ENCODE measurements at places on chromosomes 1 and 21. TPM values are rescaled to one million over a fixed set of nuclear protein-coding genes. Genes with fewer than 3 reads are reported as not detected.

The LRRC8D gene
- 23.6 TPM for total RNA-seq

The SLC35F3 gene
- total RNA-seq: 3.2 TPM

The WNT4 gene
- total RNA-seq: 1.9 TPM

The TRIM17 gene
- total RNA-seq: 0.09 TPM

The EFNA3 gene
- total RNA-seq: 2.1 TPM

The TBX15 gene
- total RNA-seq: 0.19 TPM

The CDC20 gene
- total RNA-seq: 68.1 TPM

The NBPF6 gene
- not detected for total RNA-seq

The AP4B1 gene
- 20.0 TPM for total RNA-seq

The PTP4A2 gene
- total RNA-seq: 748 TPM

The CFHR2 gene
- 0.09 TPM for total RNA-seq

DNA sequence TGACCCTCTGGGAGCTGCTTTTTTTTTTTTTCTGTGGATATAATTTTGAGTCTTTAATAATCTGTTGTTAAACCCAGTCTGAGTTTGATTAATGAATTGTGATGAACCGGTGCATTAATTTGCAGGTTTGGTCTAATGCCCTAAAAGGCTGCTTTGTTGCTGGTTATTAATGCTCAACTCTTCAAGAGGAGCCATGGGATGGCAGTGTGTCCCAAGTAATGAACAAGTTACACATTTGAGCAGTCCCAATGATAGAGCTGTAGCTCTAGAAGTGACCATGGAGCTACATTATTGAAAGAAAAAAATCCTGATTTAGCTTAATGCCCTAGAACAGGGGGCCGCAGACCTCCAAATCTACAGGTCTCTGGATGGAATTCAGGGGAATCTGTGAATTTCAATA, 53.1 kb downstream of the RWDD3 start:
- DNase-seq: no peak

- no peak for DNase-seq
Observed at GRCh38 chr1:162265983-162266382, 110.7 kb downstream of the SPATA46 start.

DNA sequence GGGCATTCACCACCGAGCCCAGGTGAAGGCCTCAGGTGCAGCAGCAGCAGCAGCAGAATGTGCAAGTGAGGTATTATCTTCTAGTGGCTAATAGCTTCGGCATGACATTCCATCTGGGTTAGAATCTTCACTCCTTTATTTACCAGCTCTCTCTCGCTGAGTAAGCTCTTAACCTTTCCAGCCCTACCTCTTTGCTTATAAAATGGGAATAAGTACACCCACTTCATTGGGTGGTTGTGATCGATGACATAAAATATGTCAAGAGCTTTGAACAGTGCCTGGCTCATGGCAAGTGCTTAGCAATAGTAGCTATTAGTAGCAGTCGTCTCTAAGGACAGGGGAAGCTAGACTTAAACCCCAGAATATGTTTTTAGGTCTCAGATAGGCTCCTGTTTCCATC, 149.5 kb downstream of the NOS1AP start:
- no peak for DNase-seq

- DNase-seq: no peak
Observed at GRCh38 chr1:119831027-119831426, 19.8 kb upstream of the REG4 start.

DNA sequence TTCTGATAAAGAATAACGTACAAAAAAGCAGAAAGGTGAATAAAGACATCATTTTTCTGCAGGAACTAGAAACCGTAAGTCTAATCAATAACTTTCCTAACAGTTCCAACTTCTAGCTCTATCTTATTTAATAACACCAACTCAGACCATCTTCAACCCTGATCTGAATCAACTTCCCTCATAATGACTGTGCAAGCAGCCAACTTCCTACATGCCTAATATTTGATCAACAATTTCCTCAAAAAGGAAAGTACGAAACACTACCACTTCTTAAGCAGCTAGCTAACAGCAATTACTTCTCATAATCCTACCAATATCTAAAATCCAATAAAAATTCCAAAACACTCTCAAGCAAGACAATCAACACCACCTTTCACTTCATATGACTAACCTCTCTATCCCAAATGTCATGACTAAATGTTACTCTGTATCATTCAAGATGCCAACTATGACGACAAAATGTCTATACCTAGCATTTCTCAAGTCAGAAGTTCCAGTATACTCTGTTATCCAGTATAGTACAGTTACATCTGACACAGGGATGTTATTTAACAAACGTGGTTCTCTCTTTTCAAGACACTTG, 1.7 kb downstream of the COP1 start:
- DNase-seq: peak; percentile 21

DNA sequence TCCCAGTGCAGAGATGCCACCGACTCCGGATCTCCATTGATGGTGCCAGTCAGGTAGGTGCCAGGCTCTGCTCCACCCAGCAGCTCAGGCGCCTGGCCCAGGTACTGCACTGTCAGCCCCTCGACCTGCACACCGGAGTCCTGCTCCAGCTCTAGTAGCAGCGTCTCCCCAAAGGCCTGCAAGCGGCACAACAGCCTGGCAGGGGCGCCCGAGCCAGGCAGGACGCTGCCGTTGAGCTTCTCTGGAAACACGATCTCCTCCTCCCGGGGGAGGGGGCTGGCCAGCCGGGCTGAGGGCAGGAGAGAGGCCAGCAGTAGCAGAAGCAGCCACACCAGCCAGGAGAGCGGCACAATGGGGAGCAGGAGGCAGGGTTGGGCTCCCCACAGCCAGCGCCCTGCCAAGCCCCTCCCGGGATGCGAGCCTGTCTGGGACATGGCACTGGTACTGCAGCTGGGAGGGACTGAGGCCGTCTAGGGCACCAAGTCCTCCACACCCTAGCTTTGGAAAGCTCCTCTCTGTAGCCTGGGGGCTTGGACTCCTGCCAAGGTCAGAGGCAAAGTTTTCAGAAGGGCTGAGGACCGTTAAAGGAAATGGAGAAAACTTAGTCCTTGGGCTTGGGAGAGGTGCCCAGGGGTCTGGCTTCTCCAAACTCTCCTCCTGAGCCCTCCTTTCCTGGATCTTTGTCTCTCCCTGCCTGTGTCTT, 509 bp downstream of the ADAMTS4 start:
- no peak for DNase-seq

- DNase-seq: no peak
Observed at GRCh38 chr1:100377590-100378361, 25.5 kb downstream of the CDC14A start.

- no peak for DNase-seq
Observed at GRCh38 chr1:199875856-199876255, 151.7 kb upstream of the NR5A2 start.

DNA sequence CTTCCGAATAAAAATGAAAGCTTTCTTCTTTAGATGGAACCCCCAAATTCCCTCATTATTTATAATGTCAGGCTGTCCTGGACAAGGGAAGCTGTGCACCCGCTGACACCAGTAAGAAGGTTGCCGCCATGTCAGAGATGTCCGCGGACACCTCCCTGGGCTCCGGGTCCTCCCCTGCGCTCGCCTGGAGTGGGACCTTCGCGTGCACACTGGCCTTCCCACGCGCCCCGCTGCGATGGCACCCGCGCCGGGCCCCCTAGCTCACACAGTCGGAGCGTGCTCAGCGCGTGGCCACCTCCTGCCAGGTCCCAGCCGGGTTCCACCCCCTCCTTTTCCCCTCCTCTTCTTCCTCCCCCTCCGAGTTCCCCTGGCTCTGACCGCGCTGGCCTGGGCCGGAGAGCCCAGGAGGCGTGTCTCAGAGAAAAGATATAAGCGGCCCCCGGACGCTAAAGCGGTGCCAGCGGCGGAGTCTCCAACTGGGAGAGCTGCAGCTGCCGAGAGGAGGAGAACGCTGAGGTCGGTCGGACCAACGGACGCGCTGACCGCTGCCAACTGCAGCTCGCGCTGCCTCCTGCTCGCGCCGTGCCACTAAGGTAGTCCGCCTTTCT, at the start of gene G0S2:
TSS of gene G0S2 (plus strand) at position 456 of the 608 bp plus-strand sequence. CDS start 273 bp downstream, outside the sequence.
- DNase-seq: no peak

DNA sequence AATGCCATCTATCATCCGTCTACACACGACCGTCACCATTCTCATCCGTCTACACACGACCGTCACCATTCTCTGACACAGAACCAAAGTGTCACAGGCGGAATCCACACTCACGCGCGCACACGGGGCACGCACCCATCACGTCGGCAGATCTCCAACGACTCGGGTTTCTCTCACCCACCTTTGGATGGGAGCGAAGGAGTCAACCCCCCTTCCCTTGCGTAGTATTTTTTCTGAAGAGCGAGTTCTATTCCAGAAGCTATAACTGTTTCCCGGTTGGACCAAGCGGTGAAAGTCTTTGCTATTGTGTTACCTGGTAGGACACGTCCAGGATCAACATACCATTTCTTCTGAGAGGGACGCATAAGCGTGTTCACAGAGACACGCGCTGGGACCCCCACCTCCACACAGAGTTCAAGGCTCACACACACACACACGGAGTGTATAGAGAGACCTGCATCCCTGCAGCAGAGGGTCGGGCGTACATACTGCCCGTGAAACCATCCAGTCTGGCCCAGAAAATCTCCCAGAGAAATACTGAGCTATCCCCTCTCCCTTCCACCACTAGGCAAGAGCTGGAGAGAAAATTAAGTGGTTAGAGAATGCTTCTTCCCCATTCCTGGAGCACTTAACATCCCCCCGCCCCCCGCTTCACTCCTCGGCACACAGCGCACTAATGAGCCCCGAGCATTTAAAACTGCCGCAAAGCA, 741 bp downstream of the DUSP10 start:
- peak; percentile 76 for DNase-seq

DNA sequence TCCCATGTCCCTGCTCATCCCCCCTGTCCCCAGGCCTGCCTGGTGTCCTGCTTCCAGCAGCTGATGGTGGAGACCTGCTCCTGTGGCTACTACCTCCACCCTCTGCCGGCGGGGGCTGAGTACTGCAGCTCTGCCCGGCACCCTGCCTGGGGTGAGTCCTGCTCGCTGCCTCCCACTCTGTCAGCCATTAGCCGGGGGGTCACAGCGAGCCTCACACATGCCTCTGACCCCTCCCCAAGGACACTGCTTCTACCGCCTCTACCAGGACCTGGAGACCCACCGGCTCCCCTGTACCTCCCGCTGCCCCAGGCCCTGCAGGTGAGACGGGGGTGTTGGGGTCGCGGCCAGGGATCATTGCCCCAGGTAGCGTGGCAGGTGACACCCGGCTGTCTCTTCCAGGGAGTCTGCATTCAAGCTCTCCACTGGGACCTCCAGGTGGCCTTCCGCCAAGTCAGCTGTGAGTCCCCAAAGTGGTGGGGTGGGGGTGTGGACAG, 10.0 kb downstream of the SCNN1D start:
- DNase-seq: no peak

DNA sequence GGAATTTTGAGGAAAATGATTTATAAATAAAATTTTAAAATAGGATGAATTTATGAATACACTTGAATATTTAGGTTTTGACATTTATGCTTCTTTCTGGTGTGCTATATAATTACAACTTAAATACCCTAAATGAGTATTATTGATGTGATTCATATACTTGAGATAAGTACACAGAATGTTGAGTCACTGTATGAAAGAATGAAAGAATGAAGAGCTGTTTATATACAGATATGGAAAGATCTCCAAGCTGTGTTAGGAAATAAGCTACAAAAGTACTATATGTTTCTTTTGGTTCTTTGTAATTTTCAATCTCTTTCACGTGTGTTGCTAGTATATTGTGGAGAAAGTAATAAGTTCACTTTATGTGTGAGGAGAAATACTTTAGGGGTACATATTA, 147.2 kb downstream of the RASAL2 start:
- no peak for DNase-seq
